A549 treated with RU486 at 1 μM for 4 hours (cell line): ENCODE measurements at places on chromosomes 12 and 14. TPM values are rescaled to one million over a fixed set of nuclear protein-coding genes. Genes with fewer than 3 reads are reported as not detected.

The TCP11L2 gene
- 2.3 to 4.8 TPM (median 2.5 TPM) in 5 replicates for total RNA-seq

The RASSF9 gene
- total RNA-seq: 0.16 to 0.63 TPM (median 0.53 TPM) in 5 replicates

The SLC7A7 gene
- 10.1 to 16.0 TPM (median 14.5 TPM) in 5 replicates for total RNA-seq

The KRT78 gene
- total RNA-seq: 0.08 TPM in 1 of 5 replicates, not detected in the others

The PTPRO gene
- 0.05 to 0.08 TPM in 2 of 5 replicates, not detected in the others for total RNA-seq

The PLEKHG7 gene
- total RNA-seq: 0.10 TPM in 1 of 5 replicates, not detected in the others

The AQP2 gene
- not detected in 5 replicates for total RNA-seq

The KRT2 gene
- total RNA-seq: 0.05 TPM in 1 of 5 replicates, not detected in the others

The LARP4 gene
- total RNA-seq: 28.5 to 45.8 TPM (median 42.0 TPM) in 5 replicates

The LUM gene
- 0.14 to 0.25 TPM (median 0.24 TPM) in 5 replicates for total RNA-seq

The ANKRD33 gene
- 0.14 to 0.24 TPM in 2 of 5 replicates, not detected in the others for total RNA-seq

The SCN8A gene
- total RNA-seq: 0.89 to 2.3 TPM (median 1.8 TPM) in 5 replicates

The IL31 gene
- total RNA-seq: not detected in 5 replicates

The ASCL1 gene
- not detected in 5 replicates for total RNA-seq
